ENCODE measurements at places on chromosomes 11 and 22.
A peak's percentile ranks its signal among the peaks of the same experiment; 100 is the strongest.

GRCh38 chr11:46607516-46607915 lies 9.5 kb downstream of the HARBI1 start:
- no peak for DNase-seq

GRCh38 chr11:71434576-71435130 lies 13.5 kb downstream of the DHCR7 start:
- no peak for DNase-seq

DNA sequence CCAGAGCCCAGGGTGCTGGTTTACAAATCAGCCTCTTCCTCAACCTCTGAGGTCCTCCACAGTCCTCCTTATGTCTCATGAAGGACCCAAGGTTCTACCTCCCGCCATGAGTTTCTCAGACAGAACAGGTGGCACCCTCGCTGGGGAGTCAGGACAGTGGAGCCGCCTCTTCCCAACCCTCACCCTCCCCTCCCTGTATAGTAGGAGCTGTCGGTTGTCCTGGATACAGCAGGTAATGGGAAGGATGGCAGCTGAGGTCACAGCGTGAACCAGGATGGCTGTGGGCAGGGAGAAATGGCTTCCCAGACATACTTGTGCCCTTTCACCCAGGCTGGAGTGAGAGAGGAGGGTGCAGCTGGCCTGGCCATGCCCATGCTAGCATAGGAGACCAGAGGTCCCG lies 134.6 kb downstream of the CHST1 start:
- no peak for DNase-seq

DNA sequence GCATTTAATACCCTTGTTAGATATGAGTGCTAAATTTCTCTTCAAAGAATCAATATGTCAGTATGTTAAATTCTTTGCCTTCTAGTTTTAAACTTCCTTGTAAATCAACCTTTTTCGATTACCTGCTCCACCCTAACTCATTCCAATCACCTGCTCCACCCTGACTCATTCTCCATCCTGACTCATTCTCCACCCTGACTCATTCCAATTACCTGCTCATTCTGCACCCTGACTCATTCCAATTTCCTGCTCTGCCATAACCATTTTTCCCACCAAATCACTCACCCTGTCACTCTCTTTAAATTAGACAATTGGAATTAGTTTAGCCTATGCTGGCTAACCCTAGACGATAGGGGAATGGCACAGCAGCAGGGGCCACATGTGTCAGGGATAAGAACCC lies 519.5 kb upstream of the LRRC4C start:
- no peak for DNase-seq

DNA sequence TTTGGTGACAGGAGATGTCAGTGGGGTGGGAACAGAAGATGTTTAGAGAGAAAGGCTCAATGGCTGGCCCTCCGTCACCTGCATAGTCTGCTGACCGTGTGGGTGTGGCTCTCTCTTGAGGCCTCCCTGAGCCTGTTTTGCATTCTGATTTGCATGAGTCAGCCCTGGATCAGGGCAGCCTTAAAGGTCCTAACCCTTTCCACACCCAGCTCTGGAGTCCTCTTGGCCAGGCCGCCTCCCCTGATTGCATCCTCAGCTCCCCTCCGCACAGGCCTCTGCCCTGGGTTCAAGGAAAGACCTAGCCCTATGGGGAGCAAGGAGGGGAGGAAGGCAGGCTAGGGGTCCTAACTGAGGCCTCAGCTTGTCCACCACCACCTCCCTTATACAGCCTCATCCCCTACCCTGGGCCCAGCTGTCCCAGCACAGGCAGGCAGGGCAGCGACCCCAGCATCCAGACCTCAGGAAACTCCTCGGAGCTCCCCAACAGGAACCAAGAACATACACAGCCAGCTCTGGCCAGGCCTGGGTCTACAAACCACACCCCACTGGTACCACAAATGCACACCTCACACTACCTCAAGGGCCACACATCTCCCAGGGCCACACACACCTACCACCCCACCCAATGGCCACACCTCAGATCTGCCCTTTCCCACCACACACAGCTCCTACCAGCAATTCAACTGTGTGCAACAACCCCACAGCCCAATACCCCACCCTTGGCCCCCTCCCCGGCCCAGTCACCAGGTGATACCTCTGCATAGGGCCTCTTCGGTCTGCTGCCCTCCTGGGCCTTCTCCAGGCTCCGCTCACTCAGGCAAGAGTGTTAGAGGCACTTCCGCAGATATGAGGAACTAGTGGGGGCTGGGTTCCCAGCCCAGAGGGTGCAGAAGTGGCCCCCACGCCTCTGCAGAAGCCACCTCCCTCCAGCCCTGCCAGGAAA lies 13.7 kb downstream of the ARAP1 start:
- peak; percentile 78 for DNase-seq

GRCh38 chr11:114556135-114556534 lies 3.5 kb downstream of the NXPE1 start:
- DNase-seq, result no peak

DNA sequence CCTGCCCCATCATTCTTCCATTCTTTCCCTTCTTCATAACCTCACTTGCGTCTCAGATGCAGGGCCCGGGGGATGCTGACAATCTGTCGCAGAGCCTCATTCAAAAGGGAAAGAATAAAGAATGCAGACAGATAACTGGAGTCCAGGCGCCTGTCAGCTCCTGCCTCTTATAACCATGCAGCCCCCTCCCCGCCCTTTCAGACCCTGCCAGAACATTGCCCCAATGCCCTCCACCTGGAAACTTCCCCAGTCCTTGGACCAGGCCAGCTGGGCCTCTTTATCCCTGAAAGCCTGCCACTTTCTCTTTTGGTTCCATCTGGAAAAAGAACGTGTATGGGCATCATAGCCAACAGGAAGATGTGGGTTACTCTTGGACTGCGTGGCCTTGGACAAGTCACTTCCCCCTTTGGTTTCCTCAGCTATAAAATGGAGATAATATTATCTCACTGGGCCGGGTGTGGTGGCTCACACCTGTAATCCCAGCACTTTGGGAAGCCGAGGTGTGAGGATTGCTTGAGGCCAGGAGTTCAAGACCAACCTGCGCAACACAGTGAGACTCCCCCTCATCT lies 2.1 kb upstream of the TCF20 start:
- no peak for DNase-seq

- no peak for DNase-seq
Observed at GRCh38 chr11:12052676-12053605, 44.5 kb upstream of the DKK3 start.

Measured in ELR (cell line).